ENCODE measurements at places on chromosomes 4 and X. TPM values are rescaled to one million over a fixed set of nuclear protein-coding genes. Genes with fewer than 3 reads are reported as not detected.

Gene REELD1
- total RNA-seq = 0.28 TPM

Gene DCK
- 13.2 TPM for total RNA-seq

Gene NHSL2
- total RNA-seq = 32.4 TPM

Gene COL4A6
- total RNA-seq = 2.3 TPM

Gene BCLAF3
- total RNA-seq = 11.7 TPM

Gene TBX22
- not detected for total RNA-seq

Gene CPE
- total RNA-seq = 334 TPM

Gene GPRASP3
- 6.7 TPM for total RNA-seq

Gene AKAP4
- total RNA-seq = not detected

Gene PAGE1
- not detected for total RNA-seq

Gene EGF
- 0.14 TPM for total RNA-seq

Gene HMX1
- not detected for total RNA-seq

Gene BMP3
- total RNA-seq = 0.29 TPM

Gene TAF7L
- total RNA-seq = not detected

Gene MAGEA11
- not detected for total RNA-seq

Gene MAGEB10
- not detected for total RNA-seq

Gene MAGEA2B
- not detected for total RNA-seq

Gene IL1RAPL2
- total RNA-seq = 0.10 TPM

Gene NAP1L2
- 5.0 TPM for total RNA-seq

Gene TCP11X2
- total RNA-seq = not detected

Gene GABRG1
- total RNA-seq = not detected

Gene GSX2
- not detected for total RNA-seq

Gene DHX15
- 81.7 TPM for total RNA-seq

Gene MAGEE2
- total RNA-seq = not detected

Gene NWD2
- total RNA-seq = not detected

Gene NCAPG
- total RNA-seq = 0.10 TPM

Gene BEND2
- not detected for total RNA-seq

Gene SPANXA2
- total RNA-seq = not detected

Gene GRIA2
- total RNA-seq = 1.6 TPM

Gene TFE3
- total RNA-seq = 46.4 TPM

Gene GLRB
- total RNA-seq = 3.9 TPM

Gene ZNF157
- 0.14 TPM for total RNA-seq

Gene SPANXB1
- not detected for total RNA-seq

Gene LDB2
- total RNA-seq = 50.5 TPM

Gene ERCC6L
- total RNA-seq = 0.05 TPM

Gene MAGEC2
- total RNA-seq = not detected

Gene SRPX2
- total RNA-seq = 34.5 TPM

Gene TADA2B
- 16.8 TPM for total RNA-seq

Gene DCAF8L2
- total RNA-seq = not detected

Gene ARHGAP36
- total RNA-seq = not detected

Gene NAP1L5
- 15.0 TPM for total RNA-seq

All from posterior vena cava (tissue), 2 donors.